Activated T-cell treated with anti-CD3 and anti-CD28 coated beads for 48 hours (primary cell): ENCODE measurements at places on chromosomes 13 and 19.
A peak's percentile ranks its signal among the peaks of the same experiment; 100 is the strongest.

- no peak for DNase-seq
These were observed 195.6 kb upstream of the DACH1 start for GRCh38 chr13:72062566-72062965.

- DNase-seq, result no peak
These were observed 132.9 kb downstream of the PAN3 start for GRCh38 chr13:28271056-28271840.

GRCh38 chr19:29660835-29661234, 4.4 kb upstream of the PLEKHF1 start:
- peak; percentile 52 for DNase-seq

GRCh38 chr13:48403151-48403631, 9.7 kb downstream of the LPAR6 start:
- DNase-seq, result peak; percentile 30

- DNase-seq, result peak; percentile 79
These were observed at the start of gene GRAMD1A for GRCh38 chr19:34999498-35000337. GRAMD1A (plus strand) TSS chr19:35000323; CDS start chr19:35000479, 156 bp downstream.

GRCh38 chr13:48069573-48069972, 25.3 kb downstream of the MED4 start:
- DNase-seq, result no peak

- DNase-seq, result no peak
These were observed 10.4 kb upstream of the GIPR start for GRCh38 chr19:45657520-45658167.

GRCh38 chr13:98155475-98156109, 12.7 kb downstream of the FARP1 start:
- no peak for DNase-seq

DNA sequence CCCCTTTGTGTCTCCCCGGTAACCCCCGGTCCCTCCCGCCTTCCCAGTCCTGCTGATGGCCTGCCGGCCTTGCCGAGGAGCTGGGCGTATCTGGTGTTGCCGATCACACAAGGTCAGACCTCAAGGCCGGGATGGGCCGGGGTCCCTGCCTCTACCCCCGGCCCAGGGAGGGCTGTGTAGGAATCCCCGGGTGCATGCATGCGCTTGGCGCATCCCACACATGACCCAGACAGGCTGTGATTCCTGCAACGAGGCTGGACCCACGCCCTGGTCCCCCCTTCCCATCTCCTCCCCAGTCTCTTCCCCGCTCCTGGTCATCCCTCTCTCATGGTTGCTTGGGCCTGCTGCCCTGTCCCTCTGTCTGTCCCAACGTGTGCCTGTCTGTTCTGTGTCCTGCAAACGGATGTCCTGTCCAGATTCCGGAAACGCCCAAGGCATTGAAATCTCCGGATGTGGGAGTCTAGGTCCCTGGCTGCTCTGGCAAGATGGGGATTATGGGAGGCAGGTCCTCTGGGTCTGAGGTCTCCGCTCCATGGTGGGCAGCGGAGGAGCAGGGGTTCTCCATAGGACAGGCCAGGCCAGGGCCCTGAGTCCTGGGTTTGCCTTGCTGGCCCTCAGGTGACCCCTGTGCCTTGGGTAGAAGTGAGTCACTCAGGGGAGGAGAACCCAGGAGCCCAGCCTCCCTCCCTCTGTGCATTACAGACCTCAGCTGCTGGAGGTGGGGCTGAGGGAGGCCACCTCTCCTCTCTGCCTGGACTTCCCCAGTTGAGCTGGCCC, 1.6 kb downstream of the PKN1 start:
- DNase-seq, result no peak
